Epithelial cell of alveolus of lung (primary cell): ENCODE measurements at places on chromosomes 2 and 18. TPM values are rescaled to one million over a fixed set of nuclear protein-coding genes. Genes with fewer than 3 reads are reported as not detected.

MFF gene
- 130 and 177 TPM in 2 replicates for total RNA-seq

ATP8B1 gene
- 5.5 and 10.9 TPM in 2 replicates for total RNA-seq

ZNF521 gene
- 15.4 and 36.2 TPM in 2 replicates for total RNA-seq

MROH2A gene
- not detected in 2 replicates for total RNA-seq

IL1B gene
- 1.4 and 69.0 TPM in 2 replicates for total RNA-seq

ZNF519 gene
- 4.4 and 5.0 TPM in 2 replicates for total RNA-seq

C2orf72 gene
- 0.08 and 0.26 TPM in 2 replicates for total RNA-seq

LOXHD1 gene
- not detected in 2 replicates for total RNA-seq

B4GALT6 gene
- 1.7 and 4.8 TPM in 2 replicates for total RNA-seq

KCNS3 gene
- total RNA-seq: 1.4 and 12.4 TPM in 2 replicates

CRACDL gene
- 0.13 and 0.24 TPM in 2 replicates for total RNA-seq

C2orf81 gene
- total RNA-seq: 0.72 and 2.1 TPM in 2 replicates
